ENCODE measurements at places on chromosomes 13 and 19.

GRCh38 chr19:39602224-39602623, at the start of gene LGALS13:
TSS of gene LGALS13 (plus strand) at chr19:39602524. CDS start at chr19:39602569, 45 bp downstream.
- DNase-seq: no peak

- no peak for DNase-seq
Observed at GRCh38 chr13:51244637-51245405, 22.6 kb downstream of the FAM124A start.

DNA sequence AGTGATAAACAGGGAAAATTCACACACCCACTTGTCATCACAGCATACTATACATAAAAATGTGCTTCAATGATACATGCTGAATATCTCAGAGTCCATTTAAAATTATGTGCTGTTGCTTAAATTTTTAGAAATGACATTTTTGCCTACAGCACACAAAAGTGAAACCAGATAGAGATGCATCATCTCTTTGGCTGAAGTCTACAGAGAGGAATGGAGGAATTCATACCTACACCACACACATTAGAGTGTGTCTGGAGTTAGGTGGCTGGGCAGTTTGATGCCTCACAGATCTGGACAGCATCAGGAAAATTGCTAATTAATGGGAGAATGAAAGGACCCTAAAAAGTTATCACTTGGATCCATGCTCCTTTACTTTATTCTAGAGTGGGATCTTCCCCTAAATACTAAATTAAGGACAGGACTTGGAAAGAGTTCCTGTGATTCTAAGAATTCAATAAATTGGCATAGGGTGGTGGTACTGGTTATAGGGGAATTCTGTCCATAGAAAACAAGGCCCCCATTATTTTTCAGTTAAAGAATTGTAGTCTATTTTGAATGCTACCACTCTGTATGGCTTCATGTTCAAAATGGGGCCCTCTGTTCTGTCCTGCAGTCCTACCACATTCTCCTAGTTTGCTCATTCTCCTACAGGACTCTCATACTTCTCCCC, 41.3 kb downstream of the RCBTB2 start:
- DNase-seq: no peak

DNA sequence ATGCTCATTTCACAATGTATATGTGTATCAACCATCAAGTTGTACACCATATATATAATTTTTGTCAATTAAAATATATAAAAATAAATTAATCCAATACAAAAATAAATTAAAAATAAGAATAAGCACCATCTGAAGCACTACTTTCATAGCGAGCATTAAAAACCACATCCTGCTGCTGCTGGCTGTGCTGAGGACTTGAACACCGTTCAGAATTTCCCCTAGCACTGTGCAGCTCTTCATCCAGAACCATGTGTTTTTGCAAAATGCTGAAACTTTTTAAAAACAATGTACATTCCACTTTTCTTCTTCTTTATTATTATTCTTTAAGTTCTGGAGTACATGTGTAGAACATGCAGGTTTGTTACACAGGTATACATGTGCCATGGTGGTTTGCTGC, 40.0 kb upstream of the FOXO1 start:
- DNase-seq: no peak

- no peak for DNase-seq
Observed at GRCh38 chr13:113297370-113298042, 467 bp downstream of the LAMP1 start.

DNA sequence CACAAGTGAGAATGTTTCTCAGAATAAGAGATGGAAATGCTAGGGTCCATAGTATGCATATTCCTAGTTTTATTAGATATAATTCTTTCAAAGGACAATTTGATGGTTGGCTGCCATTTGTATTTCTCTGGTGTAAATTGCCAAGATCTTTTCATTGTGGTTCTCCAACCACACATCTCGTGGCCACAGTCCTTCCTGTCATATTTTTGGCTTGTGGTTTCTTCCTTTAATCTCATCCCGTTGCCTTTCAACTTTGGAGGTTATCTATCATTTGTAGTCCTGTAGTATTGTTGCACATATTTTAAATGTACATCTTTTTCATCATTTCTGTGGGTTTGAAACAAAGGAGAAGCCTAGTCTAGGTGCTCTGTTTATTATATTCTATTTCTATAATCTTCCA, 61.2 kb downstream of the WASF3 start:
- no peak for DNase-seq

DNA sequence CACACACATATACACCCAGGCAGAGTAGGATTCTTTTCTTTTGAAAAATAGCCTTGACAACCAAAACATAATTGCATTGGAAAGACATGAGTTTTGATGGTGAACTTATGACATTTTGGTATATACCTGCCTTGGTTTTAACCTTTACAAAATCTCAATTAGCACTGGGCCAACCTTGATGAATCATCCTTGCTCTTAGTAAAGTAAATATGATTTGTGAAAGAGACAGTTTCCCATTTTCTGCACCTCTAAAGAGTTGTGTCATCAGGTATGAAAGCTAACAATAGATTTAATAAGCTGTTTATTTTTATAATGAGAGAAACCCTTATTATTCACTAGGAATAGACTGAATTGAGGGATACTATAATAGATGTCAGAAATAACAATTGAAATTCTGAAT, 15.7 kb upstream of the ENOX1 start:
- DNase-seq: no peak

DNA sequence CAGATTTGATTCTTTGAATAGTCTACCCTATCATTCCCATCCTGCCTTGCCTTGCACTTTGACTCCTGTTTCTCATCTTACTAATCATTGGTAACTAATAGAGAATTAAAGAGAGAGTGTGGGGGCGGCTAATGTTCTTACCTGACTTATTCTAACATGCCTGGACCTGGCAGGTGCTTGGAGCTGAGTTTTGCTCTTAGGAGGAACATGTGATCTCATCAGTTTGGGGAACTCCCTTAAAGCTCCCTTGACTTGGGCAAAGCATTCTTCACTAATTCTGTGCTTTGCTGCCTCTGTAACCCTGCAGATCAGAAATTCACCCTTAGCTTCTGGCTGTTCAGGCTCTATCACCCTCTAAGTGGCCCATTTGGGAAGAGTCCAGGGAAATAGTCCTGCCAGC, 861.1 kb downstream of the GPC5 start:
- no peak for DNase-seq

DNA sequence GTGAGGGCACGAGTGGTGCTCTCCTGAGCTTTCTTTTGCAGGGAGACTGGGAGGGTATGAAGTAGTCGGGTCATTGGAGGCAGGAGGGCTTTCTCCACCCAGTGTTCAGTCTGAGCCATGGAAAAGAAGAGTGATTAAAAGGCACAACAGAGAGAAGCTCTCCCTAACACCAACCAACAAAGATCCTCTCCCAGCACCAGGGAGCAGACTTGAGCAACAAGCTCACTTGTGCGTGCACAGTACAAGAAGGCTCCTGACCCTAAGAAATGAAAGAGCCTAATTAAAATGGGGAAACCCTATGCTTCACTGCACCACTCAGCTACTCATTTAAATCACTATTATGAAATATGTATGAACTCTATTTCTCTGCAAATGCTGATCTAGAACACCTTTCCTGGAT, 276.3 kb upstream of the SOX21 start:
- no peak for DNase-seq

Measured in activated CD4-positive, alpha-beta T cell treated with anti-CD3 and anti-CD28 coated beads for 24 hours (primary cell).